Astrocyte (in vitro differentiated cells and primary cell): ENCODE measurements at places on chromosomes 6 and 20. TPM values are rescaled to one million over a fixed set of nuclear protein-coding genes. Genes with fewer than 3 reads are reported as not detected.
A peak's percentile ranks its signal among the peaks of the same experiment; 100 is the strongest.

DNA sequence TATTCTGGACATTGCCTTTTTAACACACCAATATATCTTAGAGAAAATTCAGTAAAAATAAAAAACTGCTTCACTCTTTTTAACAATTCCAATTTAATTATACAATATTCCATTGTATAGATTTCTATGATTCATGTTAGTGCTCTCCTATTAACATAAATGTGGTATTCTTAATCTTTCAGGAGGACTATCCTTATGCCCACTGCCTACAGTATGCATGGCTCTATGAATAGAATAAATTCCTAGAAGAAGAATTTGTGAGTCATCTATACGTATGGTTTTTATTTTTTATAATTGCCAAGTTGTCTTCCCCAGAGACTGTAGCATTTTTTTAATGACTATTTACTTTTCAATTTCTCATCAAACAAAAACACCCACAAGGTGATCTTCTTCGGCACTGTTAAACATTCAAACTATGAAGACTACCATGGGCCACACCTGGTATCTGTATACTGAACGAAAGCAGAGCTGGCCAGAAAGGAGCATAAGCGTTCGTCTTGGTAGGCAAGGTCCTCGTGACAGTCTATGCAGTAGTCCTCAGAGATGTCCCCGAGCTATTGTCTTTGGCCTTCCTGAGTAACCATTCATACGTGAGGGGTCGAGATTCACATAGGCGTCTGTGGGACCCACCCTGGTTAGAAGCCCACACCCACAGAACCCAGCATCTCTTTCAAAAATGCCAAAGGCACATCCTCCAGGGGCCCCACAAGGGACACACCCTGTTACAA lies 74.6 kb downstream of the KIF16B start:
- no peak for DNase-seq

GRCh38 chr20:1324598-1325172 lies 4.3 kb downstream of the SDCBP2 start:
- peak; percentile 73 for DNase-seq

GRCh38 chr6:21163110-21163837 lies 430.3 kb upstream of the SOX4 start:
- DNase-seq: peak; percentile 93

DNA sequence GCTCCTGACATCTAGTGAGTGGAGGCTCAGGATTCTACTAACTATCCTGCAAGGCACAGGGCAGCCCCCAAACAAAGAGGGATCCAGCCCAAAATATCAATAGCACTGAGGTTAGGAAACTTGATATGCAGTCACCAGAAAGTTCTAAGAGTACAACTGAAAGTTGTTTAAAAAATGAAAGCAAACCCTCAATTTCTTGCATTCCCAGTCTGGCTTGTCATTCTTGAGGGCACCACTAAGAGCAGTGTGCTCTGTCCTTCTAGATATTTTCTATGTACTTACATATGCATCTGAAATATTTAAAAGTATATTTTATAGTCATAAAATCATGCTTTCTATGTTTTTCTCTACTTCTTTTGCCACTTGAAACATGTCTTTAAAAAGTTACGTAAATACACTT lies 35.9 kb downstream of the CST8 start:
- no peak for DNase-seq

DNA sequence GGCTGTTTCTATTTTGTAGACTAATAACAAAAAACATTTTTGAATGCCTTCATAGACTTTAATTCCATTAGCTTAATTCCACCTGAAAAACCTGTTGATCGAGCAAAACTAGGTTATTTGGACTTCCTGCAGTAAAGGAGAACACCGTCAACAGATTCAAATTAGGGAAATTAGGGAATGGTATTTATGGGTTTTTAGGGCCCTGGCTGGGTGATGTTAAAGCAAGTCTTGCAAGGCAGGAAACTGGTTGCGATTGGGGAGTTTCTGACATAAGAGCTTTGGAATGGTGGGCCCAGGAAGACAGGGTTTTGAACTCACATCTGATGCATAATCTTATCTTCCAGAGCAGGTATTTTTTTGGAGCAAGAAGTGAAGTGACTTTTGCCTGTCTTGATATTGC lies 40.1 kb upstream of the TFAP2C start:
- DNase-seq: no peak

- DNase-seq: no peak
These were observed 103.8 kb upstream of the ARMC2 start for GRCh38 chr6:108744244-108744972.

DNA sequence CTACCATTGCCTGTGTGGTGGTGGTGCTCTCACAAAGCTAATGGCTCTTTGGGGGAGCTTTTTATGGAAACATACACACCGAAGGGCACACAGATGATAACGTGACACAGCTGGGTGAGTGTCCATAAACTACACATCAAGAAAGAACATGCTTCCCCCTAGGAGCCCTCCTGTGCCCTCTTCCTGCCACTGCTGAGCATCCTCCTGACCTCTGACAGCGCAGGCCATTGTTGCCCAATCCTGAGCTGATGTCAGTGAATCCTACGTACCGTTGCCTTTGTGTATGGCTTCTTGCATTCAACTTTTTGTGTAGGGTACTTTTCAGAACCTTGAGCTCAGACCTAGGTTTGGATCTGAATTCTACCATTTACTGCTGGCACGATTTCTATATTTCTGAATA lies 65.8 kb upstream of the SLC22A1 start:
- DNase-seq: no peak

DNA sequence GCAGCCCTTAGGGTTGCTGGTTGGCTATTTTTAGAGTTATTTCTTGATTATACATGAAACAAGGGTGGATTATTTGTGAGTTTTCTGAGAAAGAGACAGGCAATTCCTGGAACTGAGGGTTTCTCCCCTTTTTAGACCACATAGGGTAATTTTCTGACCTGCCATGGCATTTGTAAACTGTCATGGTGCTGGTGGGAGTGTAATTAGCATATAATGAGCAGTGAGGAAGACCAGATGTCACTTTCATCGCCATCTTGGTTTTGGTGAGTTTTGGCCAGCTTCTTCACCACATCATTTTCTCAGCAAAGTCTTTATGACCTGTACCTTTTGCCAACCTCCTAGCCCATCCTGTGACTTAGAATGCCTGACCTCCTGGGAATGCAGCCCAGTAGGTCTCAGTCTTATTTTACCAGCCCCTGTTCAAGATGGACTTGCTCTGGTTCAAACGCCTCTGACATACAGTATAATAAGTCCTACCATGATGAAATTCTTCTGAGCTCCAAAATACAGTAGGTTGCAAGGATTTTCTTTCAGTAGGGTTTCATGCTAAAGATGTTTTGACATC lies 117.1 kb downstream of the ISM1 start:
- DNase-seq: no peak

GRCh38 chr20:48298433-48298832 lies 513.2 kb upstream of the SULF2 start:
- no peak for DNase-seq

GRCh38 chr20:32204205-32205109 lies 3.1 kb downstream of the PLAGL2 start:
- DNase-seq: no peak

TLDC2 gene
- not detected in 2 replicates for total RNA-seq

CDH26 gene
- 0.17 and 0.34 TPM in 2 replicates for total RNA-seq

FAM83B gene
- 0.79 and 1.9 TPM in 2 replicates for total RNA-seq
